ENCODE measurements at places on chromosomes 1 and 21.

- DNase-seq, result peak; percentile 64
These were observed 30.9 kb downstream of the PRDM2 start for GRCh38 chr1:13730751-13731482.

GRCh38 chr1:202577381-202577780, 132.9 kb downstream of the SYT2 start:
- DNase-seq, result no peak

- no peak for DNase-seq
These were observed 6.2 kb downstream of the C1orf198 start for GRCh38 chr1:230861970-230862595.

DNA sequence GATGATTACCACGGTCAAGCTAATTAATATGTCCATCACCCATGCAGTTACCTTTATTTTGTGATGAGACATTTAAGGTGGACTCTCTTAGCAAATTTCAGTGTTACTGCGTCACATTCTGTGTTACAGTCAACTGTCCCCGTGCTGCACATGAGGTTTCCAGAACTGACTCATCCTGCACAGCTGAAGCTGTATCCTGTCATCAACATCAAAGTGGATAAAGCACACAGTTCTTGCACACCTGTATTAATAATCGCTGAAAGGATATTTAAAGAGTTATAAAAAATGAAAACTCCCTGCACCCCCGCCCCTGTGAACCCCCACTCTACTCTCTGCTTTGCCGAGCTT, 3.4 kb upstream of the KRTAP10-5 start:
- DNase-seq, result no peak

- DNase-seq, result no peak
These were observed 6.8 kb upstream of the PPP1R15B start for GRCh38 chr1:204418174-204419063.

- DNase-seq, result no peak
These were observed 440 bp upstream of the MUL1 start for GRCh38 chr1:20508411-20508771.

- no peak for DNase-seq
These were observed 39.3 kb upstream of the NLRP3 start for GRCh38 chr1:247376659-247377058.

- DNase-seq, result no peak
These were observed 597.6 kb upstream of the PRMT6 start for GRCh38 chr1:106458866-106459265.

- DNase-seq, result no peak
These were observed 97.6 kb downstream of the TOMM20 start for GRCh38 chr1:235030919-235031596.

- DNase-seq, result no peak
These were observed 98.9 kb downstream of the TNFSF18 start for GRCh38 chr1:172951730-172952365.

DNA sequence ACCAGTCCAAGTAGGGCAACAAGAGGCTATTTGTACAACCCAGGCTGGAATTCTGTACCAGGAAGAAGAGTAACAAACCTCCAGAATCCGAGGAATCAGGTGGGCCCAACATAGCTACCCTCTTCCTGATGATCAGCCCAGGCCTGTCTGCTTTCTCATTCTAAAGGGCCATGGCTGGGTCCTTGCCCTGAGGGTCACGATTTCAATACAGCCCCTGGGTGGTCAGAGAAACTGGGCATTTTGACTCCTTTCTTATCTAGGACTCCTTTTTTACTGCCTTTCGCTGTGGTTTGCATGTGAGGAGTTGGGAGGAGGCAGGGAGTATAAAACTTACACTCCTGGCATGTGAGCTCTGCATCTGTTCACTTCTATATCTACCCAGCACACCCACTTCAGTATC, 164.9 kb upstream of the COA6 start:
- no peak for DNase-seq

DNA sequence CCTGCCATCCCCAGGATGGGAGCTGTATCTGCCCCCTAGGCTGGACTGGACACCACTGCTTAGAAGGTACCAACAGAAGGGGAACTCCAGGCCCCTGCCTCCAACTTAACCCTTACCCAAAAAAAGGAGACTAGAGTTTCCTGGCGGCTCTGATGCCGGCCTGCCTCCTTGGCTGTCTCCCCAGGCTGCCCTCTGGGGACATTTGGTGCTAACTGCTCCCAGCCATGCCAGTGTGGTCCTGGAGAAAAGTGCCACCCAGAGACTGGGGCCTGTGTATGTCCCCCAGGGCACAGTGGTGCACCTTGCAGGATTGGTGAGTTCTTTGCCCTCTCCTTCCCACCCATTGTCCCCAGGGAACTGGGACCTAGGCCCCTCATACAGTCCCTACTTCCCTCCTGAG, 8.1 kb upstream of the LRRC71 start:
- no peak for DNase-seq

DNA sequence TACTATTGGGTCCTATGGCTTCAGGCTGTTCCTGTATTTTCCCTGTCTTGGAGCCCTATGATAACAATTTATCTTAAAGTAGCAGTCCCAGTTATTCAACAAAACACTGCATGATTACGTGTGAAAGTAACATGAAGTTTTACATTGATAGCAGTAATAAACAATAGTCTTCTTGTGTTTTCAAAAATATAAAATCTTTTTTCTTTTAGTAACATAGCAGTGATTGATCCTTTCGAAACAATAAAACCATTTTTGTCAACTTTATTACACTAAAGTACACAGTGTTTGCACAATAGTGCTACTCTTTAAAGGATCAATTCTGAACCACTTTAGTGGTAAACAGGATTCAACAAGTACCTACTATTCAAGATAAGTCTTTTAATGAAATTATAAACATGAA, 90.6 kb downstream of the GPATCH2 start:
- DNase-seq, result no peak

GRCh38 chr1:86195281-86195680, 38.7 kb upstream of the COL24A1 start:
- DNase-seq, result no peak

- no peak for DNase-seq
These were observed 139.7 kb upstream of the ARHGEF16 start for GRCh38 chr1:3314491-3315381.

GRCh38 chr1:216186816-216187215, 236.4 kb downstream of the USH2A start:
- no peak for DNase-seq

- DNase-seq, result no peak
These were observed 199.6 kb downstream of the RGS7 start for GRCh38 chr1:241157435-241157834.

- no peak for DNase-seq
These were observed 589.1 kb upstream of the ADAMTS5 start for GRCh38 chr21:27555996-27556395.

DNA sequence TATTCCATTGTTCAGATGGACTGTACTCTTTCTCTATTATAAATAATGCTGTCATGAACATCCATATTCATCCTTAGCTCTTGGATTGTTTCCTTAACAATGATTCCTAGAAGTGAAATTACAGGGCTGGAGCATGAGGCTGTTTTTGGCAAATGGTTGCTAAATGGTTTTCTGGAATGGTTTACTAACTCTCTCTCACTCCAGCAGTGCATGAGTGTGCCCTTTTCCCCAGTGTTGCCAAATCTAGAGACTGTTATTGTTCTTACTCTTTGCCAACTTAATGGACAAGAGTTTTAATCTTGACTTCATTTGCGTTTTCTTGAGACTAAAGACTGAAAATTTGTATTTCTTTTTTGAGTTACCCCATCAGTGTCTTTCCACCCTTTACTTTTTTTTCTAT, 113.0 kb downstream of the PAPPA2 start:
- no peak for DNase-seq

- no peak for DNase-seq
These were observed 8.8 kb upstream of the TGFB2 start for GRCh38 chr1:218336328-218336727.

DNA sequence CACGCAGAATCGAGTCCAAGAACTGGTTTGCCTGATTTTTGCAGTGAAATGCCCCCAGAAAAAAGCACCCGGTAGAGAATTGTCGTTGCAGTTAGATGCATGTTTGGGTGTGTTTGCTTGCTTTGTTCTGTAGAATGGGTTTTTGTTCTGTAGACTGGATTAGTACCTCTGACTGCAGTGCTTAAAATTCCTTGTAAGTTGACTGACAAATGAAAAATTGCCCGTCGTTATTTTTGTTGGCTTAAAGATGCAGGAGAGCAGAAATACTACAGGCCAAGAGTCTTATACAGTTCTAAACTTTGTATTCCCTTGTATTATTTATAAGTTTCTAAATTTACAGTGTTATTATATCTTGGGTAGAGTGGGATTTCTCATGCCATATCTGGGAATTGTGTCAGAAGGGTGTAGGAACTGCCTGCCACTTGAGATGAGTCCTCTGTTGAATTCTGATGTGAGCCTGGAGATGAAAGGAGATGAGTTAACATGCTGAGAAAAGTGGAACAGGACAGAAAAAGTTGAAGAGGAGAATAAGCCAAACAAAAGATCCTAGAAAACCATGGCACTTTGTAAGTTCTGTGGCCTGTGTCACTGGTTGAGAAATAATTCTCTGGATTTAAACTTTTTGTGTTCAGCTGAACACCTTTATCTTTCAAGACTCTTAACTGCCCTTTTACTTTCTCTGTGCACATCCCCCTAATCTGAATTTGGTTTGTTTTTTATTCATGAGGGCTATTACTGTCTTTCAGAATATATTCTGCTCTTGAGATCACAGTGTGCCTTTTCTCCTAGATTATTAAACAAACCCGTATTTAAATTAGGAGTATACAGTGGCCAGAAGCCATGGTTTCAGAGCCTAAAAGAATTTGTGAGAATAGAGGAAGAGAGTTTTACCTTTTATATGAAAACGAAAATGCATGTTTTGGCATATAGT, 1.4 kb downstream of the DESI2 start:
- no peak for DNase-seq

DNA sequence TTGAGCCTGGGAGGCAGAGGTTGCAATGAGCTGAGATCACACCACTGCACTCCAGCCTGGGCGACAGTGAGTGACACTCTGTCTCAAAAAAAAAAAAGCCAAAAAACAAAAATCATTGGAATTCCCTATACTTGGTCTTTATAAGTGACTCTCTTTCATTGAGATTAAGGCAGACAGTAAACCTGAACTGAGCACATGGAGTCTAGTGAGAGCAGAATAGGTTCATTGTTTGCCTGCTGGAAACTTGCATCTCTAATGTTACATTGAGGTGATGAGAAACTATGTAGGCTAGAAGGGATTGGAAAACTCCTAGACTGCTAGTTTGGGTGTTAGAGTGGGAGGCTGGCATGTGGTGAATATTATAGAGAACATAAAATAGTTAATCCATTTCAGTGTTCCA, 25.4 kb downstream of the MAST2 start:
- DNase-seq, result no peak

Measured in stimulated activated CD8-positive, alpha-beta memory T cell treated with anti-CD3 and anti-CD28 coated beads, Interleukin-4, amount 100 ng/mL, for 4 hours (primary cell).